ENCODE measurements at places on chromosomes 5 and 9.

DNA sequence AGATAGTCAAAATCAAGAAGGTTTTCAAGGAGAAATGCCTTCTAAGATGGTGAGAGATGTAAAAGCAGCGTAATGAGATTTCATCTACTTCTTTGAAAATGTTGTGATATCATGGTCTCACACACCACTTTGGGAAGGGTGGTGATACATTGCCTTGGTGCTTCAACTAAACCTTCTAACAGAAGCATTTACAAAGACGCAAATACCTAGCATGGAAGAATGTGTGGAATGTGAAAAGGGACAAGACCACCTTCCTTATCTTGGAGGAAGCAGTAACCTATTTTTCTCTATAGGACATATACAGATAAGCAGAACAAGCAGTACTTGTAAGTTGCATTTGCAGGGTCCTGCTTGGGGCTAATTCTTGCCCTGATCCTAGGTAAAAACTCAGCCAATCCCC, 38.8 kb downstream of the PCA3 start:
- no peak for DNase-seq

DNA sequence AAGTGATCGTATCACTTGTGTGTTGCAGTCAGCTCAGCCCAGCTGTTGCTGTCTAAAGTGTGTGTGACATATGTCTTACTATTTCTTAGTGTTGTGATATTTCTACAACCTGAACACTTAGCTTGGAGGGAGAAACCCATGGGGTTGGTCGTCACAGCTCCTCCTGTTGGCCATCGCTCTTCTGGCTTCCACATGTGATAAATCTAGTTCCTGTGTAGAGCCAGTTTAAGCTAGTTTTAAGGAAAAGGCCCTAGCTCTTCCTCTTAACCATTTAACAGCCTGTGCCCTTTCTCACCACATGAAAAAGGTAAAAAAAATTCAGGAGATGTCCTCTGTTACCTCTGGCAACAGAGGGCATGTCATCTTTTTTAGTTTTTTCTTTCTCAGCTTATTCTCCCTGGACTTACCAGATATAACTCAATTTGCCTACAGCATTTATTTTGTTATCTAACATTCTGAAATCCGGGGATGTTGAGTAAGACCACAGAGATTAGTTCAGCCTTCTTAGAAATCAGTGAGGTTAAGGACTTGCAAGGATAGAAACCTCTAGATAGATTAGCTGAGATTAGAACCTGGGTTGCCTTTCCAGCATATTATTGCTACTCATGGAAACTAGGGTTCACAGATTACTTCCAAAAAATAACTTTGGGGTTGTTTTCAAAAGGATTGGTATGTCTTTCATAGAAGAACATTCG, 100.4 kb downstream of the GAPVD1 start:
- DNase-seq, result peak; percentile 42

DNA sequence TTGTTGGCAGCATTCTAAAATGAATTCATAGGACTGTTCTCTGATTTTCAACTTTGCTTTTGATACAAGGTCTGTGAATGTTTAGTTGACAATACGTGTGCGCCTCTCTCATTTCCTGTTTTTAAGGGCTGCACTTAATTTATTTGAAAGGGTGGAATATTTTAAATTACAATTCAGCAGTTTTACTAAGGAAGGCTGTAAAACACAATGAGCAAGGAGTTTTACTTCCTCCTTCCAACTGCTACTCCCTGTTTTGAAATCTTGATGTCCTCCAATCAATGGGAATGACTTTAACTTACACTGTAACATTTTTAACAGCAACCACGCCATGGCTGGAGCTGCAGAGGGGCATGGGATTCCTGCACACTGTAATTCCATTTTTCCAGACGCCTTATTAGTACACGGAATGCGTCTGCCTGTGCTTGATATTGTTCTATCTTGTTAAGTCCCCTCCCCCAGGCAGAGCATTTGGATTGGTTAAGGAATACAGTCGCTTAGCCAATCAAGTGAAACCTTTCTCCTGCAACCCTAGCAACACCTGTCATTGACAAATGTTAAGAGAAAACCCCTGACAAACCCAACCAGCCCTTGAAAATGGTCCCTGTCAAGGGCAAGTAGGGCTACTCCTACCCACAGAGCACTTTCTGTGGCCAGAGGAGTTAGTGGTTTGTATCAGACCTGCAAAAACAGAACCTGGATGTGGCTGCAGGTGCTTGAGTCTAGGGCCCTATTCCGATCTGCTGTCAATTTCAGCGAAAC, 12.5 kb upstream of the ZSWIM6 start:
- no peak for DNase-seq

GRCh38 chr9:114938687-114939575, 8.5 kb upstream of the TNFSF8 start:
- DNase-seq, result no peak

DNA sequence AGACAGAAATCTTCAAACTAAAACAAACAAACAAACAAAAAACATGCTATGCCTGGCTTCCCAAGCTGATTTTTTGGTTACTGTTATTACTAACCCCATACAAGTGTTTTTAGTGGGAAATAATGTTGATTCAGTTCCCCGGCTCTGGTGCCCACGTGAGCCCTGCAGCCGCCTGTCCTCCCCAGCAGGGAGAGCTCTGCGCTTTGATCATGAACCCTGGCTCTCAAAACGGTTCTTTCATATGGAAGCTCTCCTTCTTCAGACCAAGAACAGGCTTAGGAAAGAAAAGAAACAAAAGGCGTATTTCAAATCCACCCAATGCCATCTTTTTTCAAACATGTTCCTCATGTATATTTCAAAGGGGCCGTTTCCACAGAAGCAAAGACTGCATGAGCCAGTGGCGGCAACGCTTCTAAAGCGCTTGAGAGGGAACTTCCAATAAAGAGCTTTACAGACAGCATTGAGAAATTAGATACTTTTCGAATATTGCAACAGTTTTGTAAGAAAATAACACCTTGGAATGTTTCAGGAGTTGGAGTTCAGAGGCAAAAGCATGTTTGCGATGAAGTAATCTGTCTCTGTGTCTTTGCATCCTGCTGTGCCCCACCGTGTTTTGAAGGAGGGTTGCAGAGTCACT, 74.8 kb downstream of the ICE1 start:
- DNase-seq, result peak; percentile 41

- no peak for DNase-seq
Observed at GRCh38 chr5:368183-369084, 46.9 kb downstream of the AHRR start.

- no peak for DNase-seq
Observed at GRCh38 chr5:28862860-28863196, 1824.4 kb upstream of the CDH9 start.

DNA sequence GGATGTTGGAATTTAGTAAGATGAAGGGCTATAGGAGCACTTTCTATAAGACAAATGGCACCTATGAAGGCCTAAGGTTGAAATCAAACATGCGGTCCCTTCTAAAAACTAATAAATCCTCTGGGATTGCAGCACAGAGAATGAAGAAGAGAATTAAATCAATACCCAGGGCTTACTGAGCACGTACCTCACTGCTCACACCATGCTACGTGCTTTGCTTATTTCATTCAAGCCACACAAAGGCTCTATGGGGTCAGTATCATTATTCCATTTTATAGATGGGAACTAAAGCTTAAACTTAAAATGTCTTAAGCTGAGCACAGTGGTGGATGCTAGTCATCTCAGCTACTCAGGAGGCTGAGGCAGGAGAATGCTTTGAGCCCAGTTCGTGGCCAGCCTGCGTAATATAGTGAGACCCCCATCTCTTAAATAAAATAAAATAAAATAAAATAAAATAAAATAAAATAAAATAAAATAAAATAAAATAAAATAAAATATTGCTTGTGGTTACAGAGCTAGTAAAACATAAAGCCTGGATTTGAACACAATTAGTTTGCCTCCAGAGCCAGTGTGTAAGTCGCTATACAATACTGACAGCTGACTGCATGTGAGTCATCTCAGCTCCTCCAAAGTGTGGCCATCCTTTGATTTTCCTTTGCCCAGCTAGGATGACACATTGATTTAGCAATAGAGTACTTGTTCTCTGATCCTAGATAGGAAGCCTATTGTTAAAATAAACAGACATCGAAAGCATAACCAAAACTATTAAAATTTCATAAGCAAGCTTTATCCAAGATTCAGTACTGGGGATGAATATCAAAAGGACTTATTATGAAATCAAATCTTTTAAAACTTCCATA, 20.9 kb upstream of the DPYSL3 start:
- DNase-seq, result no peak

- DNase-seq, result no peak
Observed at GRCh38 chr5:172596638-172597231, 44.3 kb upstream of the NEURL1B start.

- DNase-seq, result peak; percentile 35
Observed at GRCh38 chr9:34123682-34124081, 2.8 kb downstream of the DCAF12 start.

GRCh38 chr5:149761461-149761860, 31.4 kb downstream of the PPARGC1B start:
- no peak for DNase-seq

Data from activated CD4-positive, alpha-beta T cell treated with anti-CD3 and anti-CD28 coated beads, Interleukin-2, amount 10 ng/mL, durations not matched to agents 7 days and 5 days (primary cell).